ENCODE measurements at places on chromosomes 7 and 10.

GRCh38 chr7:69864274-69864673 lies 266.0 kb downstream of the AUTS2 start:
- DNase-seq: no peak

DNA sequence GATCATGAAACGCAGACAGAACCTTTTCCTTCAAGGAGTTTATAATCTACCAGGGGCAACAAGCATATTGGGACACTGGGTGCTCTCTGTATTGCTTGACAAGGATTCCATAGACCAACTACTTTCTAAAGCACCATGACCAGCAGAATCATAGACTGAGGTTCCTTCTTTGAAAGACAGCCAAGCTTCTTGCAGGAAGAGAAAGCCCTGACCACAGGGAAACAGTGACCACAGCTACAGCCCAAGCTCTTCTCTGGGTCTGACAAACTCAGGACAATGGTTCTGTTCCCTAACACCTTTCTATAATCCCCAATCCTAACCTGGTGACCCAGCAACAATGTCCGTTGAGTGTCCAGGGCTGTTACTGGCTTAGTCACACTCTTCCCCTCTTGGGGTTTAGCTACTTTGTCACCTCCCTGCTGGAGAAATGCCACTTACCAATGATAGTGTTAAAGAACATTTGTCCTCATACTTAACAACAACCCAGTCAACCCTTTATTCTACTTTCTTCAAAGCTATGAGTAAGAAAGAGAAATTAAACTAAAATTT lies 155.7 kb downstream of the JAZF1 start:
- no peak for DNase-seq

GRCh38 chr10:95552679-95553342 lies 8.4 kb downstream of the SORBS1 start:
- DNase-seq: no peak

DNA sequence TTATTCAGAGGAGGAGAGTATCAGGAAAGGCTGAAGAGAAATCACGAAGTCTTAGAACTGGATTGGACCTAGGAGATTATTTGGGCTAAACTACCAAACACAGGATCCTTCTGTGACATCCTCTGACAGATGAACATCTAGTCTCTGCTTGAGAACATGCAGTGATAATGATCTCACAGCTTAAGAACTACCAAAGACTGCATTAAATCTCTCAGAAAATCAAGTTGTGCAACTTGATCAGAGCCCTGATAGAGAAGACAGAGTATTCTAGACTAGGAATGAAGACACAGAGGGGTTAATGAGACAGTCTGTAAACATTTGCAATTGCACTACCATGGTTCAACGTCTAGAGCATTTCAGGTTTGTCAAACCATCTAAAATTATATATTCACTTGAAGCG lies 37.1 kb upstream of the AGBL3 start:
- no peak for DNase-seq

DNA sequence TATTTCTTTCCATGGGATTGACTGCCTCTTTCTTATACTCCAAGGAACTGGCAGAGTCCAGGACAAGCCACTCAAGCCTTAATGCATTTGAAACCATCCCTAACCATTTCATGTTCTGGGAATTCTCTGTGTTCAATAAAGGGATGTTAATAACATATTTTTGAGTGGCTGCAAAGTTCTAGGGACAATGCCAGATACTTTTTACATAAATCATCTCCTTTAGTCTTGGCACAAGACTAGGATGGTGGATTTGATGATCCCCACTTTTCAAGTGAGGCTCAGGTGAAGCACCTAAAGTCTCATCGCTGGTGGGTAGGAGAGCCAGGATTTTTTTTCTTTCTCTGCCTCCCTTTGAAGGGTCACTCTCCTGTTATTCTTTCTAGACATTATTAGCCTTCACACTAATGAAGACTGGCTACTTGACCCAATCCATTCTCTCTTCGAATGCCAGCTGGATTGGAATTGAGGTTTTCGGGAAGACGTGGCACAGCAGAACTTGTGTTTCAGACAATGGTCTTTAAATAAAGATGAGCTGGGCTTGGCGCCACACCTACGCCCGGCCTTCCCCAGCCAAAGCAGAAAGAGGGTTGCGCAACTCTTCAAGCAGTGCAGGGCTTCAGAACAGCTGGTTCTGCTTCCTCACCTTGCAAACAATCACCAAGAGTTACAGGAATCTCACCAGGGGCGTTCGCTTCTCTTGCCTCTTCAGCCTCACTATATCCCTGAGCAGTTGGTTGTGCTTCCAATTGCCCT lies 73.8 kb upstream of the BMPER start:
- no peak for DNase-seq

- no peak for DNase-seq
Measured at GRCh38 chr7:18420748-18421147, 74.8 kb upstream of the HDAC9 start.

All from CD8-positive, alpha-beta T cell (primary cell).